Cardiac muscle cell (in vitro differentiated cells and primary cell): ENCODE measurements at places on chromosomes 4 and X.

DNA sequence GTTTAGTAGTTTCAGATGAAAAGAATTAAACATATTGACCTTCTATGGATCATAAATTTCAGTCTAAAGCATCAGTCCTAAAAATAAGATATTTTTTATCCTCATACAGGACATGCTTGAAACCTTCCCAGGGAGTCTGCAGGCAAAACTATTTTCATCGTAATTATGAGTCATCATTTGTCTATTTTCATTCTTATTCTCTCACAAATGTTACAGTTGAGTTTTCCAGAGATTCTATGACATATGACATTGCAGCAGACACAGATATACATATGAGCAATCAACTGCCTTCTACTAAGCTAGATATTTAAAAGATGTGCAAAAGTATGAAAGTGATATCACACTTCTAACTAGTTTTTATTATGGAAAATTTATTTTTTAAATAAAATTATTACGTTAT lies 398.0 kb downstream of the MAGEB5 start:
- no peak for DNase-seq
- H3K36me3 ChIP-seq = no peaks in the 10 kb centered on the region
- no peak overlapping the region for H3K27ac ChIP-seq
- no peaks in the 10 kb centered on the region for H3K27me3 ChIP-seq
- no peaks in the 10 kb centered on the region for H3K4me1 ChIP-seq

- H3K4me3 ChIP-seq = no peak overlapping the region
- H3K36me3 ChIP-seq = no peaks in the 10 kb centered on the region
- H3K27ac ChIP-seq = no peak overlapping the region
- DNase-seq = no peak
Measured at GRCh38 chr4:15757054-15757453, 21.1 kb upstream of the CD38 start.

DNA sequence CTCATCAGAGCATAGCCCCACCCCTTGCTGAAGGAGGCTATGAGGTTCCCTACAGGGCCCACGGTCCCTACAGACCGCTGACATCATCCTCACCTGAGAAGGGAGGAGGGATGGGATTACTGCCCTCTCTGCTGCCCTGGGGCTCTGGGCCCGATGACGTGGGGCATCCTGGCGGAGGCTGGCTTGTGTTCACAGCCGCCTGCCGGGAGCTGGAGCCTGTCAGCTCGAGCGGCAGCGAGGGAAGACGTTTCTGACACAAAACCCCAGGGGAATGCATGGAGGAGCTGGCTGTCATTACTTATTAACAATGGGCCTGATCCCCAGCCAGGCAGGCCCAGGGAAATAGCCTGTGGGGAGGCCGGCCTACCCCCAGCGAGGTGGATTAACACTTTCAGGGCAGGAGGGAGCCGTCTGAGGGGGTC lies 106.6 kb upstream of the ATP6AP2 start:
- peak; percentile 25 for DNase-seq
- H3K4me1 ChIP-seq = peaks cover 9% of the 10 kb centered on the region
- no peak overlapping the region for H3K4me3 ChIP-seq
- H3K36me3 ChIP-seq = no peaks in the 10 kb centered on the region
- H3K27me3 ChIP-seq = no peaks in the 10 kb centered on the region
- peak overlapping the region; percentile 77 for H3K27ac ChIP-seq

DNA sequence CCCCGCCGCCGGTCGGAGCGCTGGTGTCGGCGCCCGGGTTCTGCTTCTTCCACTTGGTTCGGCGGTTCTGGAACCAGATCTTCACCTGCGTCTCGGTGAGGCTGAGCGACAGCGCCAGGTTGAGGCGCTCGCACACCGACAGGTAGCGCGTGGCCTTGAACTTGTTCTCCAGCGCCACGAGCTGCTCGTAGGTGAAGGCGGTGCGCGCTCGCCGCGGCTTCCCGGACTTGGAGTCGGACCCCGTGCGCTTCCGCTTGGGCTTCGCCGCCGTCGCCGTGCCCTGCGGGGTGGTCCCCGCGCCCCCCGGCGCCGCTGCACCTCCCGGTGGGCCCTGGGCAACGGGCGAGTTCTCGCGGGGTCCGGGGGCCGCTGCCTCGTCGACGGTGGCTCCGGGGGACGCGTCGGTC lies 3.1 kb downstream of the NKX1-1 start:
- no peak overlapping the region for H3K4me3 ChIP-seq
- no peak for DNase-seq
- no peaks in the 10 kb centered on the region for H3K36me3 ChIP-seq
- no peak overlapping the region for H3K27ac ChIP-seq

- H3K36me3 ChIP-seq = no peaks in the 10 kb centered on the region
- H3K4me1 ChIP-seq = peaks cover 11% of the 10 kb centered on the region
- no peak for DNase-seq
- H3K27me3 ChIP-seq = peaks cover 100% of the 10 kb centered on the region
Measured at GRCh38 chr4:80199004-80199560, 1.8 kb downstream of the PRDM8 start.

- no peak overlapping the region for H3K27ac ChIP-seq
- H3K27me3 ChIP-seq = no peaks in the 10 kb centered on the region
- no peaks in the 10 kb centered on the region for H3K36me3 ChIP-seq
- no peak for DNase-seq
- H3K4me1 ChIP-seq = no peaks in the 10 kb centered on the region
Measured at GRCh38 chr4:184514121-184514988, 40.0 kb upstream of the IRF2 start.

DNA sequence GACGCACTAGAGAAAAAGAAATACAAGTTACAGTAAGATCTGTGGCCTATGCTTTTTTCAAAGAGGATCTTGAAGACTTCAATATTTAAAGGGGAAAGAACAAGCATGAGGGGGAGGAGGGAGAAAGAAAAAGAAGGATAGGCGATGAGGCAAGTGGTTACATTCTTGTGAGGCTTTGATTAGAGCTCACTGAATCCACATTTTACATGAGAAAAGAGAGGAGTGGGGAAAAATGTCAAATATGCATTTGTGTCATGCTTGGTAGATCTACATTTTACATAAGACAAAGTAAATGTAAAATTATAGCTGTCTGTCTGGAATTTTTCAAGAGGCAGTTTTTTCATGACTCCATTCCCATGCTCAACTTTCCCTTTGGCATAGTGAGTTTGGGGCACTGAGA lies 965.9 kb downstream of the FSTL5 start:
- no peaks in the 10 kb centered on the region for H3K27me3 ChIP-seq
- H3K4me3 ChIP-seq = no peak overlapping the region
- no peaks in the 10 kb centered on the region for H3K36me3 ChIP-seq

DNA sequence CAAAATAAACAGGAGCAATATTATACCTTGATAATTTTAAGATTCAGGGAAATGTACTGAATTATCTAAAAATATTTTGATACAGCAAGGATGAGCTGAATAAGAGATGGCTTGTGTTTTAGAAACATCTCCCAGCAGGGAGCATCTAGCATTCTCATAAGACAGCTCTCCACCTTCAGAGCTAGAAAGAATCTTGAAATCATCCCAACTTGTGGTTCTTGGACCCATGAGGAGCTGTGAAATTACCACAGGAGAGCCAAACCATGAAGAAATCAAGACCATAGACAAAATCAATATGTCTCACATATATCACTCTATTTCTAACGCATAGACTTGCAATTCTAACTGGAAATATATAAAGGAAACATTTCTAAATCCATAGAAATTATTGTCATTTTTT lies 210.6 kb upstream of the DKK2 start:
- H3K4me1 ChIP-seq = no peaks in the 10 kb centered on the region
- no peaks in the 10 kb centered on the region for H3K36me3 ChIP-seq
- H3K27me3 ChIP-seq = no peaks in the 10 kb centered on the region
- no peak overlapping the region for H3K27ac ChIP-seq
